ENCODE measurements at places on chromosomes 3 and 15.

GRCh38 chr3:113153499-113154107, 57.8 kb upstream of the BOC start:
- DNase-seq: no peak

DNA sequence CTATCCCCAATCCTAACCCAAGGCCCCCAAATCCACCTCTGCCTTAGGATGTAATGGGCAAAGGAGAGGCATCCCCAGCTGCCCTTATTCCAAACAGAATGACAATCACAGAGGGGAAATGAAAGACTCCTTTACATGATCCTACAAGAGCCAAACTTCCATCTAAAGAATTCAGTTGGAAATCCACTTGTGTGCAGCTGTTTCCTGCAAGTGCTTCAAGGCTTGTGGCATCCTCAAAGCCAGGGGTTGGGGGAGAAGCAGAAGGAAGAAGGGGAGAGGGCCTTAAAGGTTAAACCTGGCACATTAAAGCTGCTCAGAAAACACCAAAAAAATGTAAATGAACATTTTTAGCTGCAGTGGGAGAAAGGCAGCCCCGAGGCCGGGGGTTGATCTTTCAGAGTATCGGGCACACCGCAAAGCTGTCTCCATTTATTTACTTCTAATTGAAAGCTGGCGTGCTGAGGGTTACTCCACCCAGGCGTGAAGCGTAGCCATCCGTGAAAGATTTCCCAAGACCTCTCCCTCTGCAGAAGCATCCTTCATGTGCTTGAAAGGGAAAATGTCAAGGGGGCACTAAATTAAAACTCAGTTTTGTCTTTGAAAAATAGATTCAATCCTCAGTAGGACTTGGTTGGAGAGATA, 217.8 kb downstream of the SHQ1 start:
- DNase-seq: no peak

GRCh38 chr3:112786002-112786590, 60.6 kb downstream of the CD200R1L start:
- DNase-seq: no peak

DNA sequence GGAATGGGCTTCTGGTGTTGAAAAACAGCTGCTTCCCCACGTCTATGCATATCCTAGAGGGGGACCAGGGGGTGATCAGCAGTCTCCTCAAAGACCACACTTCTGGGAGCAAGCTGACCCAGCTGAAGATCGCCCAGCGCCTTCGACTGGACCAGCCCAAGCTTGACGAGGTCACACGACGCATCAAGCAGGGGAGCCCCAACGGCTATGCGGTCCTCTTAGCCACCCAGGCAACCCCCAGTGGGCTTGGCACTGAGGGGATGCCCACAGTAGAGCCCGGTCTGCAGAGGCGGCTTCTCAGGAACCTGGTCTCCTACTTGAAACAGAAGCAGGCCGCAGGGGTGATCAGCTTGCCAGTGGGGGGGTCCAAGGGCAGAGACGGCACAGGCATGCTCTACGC, 2.5 kb downstream of the RBM15B start:
- DNase-seq: no peak

GRCh38 chr15:42785569-42785968, 48.6 kb upstream of the CDAN1 start:
- DNase-seq: no peak

DNA sequence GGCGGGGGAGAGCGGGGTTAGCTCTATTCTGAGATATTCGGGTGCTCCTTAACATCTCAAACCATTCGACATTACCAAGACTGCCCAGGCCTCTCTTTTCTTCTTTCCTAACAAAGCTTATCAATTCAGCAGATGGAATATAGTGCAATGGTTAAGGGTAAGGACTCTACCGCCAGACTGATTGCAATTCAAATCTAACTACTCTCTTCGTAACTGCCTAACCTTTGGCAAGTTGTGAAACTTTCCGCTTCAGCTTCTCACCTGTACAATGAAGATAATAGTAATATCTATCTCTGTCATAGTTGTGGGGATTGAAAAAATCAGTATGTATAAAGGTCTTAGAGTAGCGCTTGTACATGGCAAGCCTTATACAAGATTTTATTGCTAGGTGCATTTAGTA, 972 bp downstream of the UBA5 start:
- DNase-seq: no peak

All from psoas muscle (tissue), 8 donors.